ENCODE measurements at places on chromosomes 5 and 9.

- DNase-seq: peak; percentile 23
Observed at GRCh38 chr5:73591102-73591695, 25.7 kb downstream of the UTP15 start.

- no peak for DNase-seq
Observed at GRCh38 chr5:80302636-80303035, 17.2 kb upstream of the SPZ1 start.

DNA sequence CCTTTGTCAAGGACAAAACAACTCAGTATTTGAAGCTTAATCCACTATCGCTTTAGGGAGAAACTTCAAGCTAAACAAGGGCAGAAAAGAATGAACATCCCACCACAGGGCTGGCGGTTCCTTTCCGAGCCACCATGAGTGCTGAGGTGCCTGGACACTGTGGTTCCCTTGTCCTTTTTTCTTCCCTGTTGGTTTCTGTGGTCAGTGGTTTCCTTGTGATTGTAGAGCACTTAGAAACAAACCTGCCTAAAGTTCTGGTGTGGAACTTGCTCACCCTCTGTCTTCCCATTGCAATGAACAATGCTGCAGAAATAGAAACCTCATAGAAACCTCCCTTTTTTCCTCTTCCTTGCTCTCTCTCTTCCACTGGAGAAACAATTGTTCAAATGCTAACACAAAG, 79.3 kb upstream of the TBC1D2 start:
- DNase-seq: no peak

GRCh38 chr5:108521011-108521700, 139.3 kb upstream of the FBXL17 start:
- no peak for DNase-seq

DNA sequence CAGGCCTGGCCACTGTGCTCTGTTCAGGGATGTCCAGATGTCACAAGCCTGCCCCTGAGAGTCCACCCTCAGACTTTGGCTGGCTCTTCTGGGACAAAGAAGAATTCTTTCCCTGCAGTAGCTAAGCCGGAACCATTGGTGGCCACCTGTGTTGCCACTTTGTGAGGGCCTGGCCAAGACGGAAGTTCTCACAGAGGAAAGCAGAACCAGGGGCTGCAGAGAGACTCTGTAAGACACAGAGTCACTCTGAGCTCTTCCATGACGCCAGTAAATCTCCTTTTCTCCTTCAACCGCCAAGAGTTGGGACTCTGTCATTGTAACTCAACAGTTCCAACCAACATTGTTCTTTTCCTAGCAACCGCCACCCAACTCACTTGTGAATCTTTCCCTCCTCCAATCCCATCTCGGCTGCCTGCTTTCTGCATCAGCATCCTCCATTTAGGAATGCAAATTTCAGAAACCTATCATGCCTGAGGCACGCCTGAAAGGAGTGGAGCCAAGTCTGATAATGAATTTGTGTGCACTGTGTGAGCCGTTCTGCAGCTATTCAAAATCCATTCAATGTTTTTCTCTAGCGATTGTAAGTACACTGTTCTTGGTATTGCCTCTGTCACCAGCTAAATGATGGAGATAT, 37.8 kb upstream of the ATP6V1G1 start:
- no peak for DNase-seq

GRCh38 chr5:147956842-147957223, 50.5 kb upstream of the C5orf46 start:
- no peak for DNase-seq

DNA sequence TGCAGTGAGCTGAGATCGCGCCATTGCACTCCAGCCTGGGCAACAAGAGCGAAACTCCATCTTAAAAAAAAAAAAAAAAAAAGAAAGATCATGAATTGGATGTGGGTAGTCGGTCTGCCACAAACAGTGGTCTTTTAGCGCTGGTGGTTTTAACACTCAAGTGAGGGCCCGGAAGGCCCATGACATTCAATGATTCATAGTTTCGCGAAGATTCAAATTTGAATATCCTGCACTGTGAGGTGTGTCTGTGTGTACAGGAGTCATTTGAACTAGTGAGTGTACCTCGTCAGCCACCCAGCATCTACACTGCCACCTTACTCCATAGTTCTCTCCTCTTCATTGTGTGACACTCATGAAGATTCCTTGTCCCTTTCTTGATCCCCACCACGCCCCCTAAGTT, 41.3 kb downstream of the CFAP77 start:
- no peak for DNase-seq

DNA sequence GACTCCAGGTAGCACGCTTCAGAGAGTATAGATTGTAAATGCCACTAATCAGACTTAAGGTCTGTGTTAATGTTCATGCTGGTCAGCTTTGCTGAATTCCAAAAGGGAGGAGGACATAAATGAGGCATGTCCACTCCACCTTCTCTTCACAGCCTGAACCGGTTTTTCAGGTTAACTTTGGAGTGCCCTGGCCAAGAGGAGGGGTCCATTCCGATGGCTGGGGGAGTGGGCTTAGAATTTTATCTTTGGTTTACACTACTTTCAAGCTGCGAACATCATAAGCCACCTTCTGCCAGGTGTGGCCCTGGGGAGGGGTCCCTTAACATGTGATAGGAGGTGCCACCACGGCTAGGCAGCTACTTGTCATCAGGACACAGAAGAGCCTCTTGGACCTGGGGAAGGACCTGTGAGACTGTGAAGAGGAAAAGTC, 24.2 kb downstream of the ABO start:
- no peak for DNase-seq

DNA sequence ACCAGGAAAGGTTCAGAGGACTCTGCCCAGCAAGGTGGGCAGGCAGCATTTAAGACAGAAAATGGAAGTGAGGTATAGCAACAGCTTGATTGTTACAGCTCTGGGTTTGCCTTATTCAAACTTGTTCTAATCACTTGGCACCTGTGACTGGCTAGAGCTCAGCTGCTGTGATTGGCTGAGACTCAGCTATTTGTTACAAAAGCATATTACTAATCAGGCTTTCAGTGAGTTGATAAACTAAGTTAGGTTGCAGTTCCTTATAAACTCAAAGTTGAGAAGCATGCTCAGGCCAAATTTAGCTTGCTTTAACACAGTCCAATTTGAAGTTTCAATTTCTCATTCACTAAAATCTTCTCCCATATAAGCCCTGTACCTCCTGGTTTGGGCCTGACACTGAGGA, 56.3 kb downstream of the GDA start:
- no peak for DNase-seq

GRCh38 chr9:35910613-35911359, 1.5 kb downstream of the SPAAR start:
- no peak for DNase-seq

DNA sequence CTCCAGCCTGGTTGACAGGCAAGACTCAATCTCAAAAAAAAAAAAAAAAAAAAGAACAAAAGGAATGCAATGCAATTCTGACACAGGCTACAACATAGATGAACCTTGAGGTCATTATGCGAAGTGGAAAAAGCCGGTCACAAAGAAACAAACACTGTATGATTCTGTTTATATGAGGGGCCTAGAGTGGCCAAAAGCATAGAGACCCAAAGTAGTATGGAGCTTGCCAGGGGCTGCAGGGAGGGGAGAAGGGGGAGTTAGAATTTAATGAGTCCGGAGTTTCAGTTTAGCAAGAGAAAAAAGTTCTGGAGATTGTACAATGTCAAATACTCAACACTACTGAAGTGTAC, 33.2 kb upstream of the ASS1 start:
- no peak for DNase-seq

GRCh38 chr5:178465861-178466288, 124.3 kb downstream of the COL23A1 start:
- DNase-seq: no peak

DNA sequence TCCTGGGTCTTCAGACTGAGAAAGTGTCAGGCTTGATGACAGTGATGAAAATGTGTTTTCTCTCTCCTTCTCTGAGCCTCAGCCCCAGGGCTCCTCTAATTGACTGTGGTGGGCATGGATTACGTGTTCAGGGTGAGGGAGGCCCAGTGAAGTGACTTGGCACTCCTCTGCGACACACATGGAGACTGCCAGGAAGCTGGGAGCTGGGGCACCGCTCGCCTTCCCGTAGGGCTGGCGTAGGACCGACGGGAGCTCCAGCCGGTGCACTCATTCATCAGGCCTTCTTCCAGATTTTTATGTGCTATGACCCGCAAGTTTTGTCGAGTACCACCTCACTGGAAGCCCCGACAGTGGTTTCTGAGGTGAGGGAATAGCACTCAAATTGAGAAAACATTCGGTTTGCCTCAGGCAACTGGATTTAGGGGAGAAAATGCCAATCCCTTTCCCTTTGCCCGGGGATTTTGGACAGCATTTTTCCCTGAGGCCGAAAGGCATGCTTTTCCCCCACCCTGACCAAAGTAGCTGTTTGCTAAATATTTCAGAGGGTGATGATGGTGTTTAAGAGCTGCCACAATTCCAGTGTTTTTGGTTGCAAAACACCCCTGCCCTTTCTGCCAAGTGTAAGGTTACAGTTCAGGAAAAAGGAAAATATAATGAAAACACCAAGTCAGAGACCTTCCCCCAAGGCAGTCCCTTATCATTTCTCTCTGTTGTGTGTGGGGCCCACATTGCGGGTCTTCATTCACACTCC, 83.7 kb downstream of the PCSK5 start:
- DNase-seq: no peak

GRCh38 chr5:73687357-73687756, 61.4 kb downstream of the ARHGEF28 start:
- DNase-seq: no peak

GRCh38 chr9:129875181-129875611, 39.9 kb downstream of the USP20 start:
- no peak for DNase-seq

DNA sequence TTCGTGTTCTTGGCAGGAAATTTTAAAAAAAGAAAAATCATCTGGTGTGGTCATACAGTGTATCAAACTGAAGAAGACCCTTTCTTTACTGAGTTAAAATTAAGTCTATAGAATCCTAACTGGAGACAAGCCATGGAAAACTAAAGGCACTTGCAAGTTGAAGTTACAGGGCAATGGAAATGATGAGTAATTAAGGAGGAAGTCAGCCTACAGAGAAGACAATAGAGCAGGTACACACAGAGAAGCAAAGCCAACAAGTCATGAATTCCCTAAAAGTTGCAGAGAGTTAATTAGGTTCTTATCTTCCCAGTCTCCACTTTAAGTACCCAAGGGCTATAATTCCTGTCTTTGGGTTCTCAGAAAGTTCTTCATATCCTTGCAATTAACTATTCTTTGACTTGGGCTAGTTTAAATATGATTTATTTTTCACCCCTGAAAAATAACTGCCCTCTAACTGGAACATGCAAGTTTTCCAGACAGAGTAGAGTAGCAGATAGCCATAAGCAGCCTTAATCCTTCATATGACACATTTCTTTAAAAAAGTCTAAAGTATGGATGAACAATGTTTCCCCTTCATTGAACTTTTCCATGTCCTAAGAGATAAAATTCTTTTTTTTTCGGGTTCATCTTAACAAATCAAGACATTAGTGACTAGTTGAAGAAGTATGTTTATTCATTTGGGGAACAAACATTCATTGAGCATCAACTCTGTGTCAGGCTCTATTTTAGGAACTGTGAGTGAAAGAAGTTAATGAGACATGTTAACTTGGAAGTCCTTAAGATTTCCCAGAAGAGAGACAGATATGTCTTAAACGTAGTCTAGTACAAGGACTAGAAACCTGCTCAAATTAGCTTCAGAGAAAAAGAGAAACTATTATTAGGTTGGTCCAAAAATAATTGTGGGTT, 5.2 kb upstream of the ITGA2 start:
- no peak for DNase-seq

DNA sequence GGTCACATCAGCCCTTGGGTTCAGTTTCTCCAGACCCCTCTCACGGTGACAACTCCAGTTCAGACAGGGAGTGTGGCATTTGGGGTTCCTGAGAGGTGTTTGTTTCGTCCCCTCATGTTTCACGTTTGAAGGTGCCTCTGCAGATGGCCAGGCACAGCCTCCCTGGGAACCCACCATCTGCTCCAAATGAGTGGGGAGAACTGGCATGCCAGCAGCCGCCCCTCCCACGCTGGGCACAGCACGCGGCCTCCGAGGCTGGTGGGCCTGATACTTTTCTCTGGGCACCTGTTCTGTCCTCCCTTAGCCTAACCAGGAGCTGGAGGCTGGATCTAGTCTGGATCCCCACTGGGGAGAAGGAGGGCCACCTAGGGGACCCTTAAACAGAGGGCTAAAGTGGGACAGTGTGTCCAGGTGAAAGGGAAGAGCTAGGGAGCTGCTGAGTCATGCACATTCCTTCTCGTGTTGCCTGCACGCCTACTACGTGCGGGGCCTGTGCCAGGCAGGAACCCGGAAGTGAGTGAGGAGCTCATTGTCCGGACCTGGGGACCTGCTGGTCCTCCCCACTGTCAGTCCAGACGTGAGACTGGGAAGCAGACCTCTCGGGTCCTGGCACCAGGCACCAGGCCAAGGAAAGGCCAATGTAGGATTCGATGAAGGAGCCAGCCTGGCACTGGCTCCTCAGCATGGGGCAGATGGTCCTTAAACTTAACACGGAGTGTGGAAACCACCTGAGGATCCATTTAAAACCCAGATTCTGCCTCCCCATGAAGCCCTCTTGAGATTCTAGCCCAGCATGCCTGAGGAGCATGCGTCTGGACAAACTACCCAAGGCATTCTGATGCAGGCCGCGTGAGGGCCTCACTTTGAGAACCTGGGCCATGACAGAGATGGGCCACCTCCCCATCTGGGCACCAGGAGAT, 11.7 kb downstream of the DNM1 start:
- DNase-seq: no peak

GRCh38 chr9:79185866-79186265, 385.9 kb upstream of the TLE4 start:
- DNase-seq: no peak

- DNase-seq: no peak
Observed at GRCh38 chr5:124315741-124316415, 430.6 kb downstream of the ZNF608 start.
